ENCODE measurements at places on chromosomes 2 and 18.

GRCh38 chr2:177315364-177315763, 50.8 kb upstream of the NFE2L2 start:
- DNase-seq, result peak; percentile 40

DNA sequence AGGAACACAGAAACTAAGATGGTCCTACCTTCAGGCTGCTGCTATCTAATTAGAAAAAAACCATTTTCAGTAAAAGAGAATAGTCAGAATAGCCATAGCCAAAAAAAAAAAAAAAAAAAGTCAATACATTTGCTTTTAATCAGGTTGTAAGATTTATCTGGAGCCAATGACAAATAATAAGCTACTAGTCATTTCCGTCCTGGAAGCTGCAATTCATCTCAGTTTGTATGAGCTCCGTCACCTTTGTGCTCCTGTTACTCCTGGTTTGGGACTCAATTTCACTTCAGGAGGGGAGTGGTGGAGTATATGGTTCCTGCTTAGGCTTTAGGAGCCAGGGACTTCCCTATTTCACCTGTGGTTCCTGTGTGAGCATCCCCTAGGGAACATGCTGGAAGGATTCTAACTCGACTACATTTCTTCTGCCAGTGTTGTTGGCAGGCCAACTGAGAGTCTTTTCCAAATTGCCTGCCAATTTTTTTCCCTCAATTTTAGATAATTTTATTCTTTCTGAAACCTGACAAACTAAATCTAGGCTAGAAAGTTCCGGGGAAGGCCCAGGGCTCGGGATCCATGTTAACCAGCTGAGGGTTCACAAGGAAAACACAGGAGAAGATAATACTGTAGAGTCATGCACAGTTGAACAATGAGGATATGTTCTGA, 481.8 kb downstream of the DLGAP1 start:
- no peak for DNase-seq

GRCh38 chr2:21268197-21268877, 144.6 kb downstream of the TDRD15 start:
- no peak for DNase-seq

GRCh38 chr2:64202206-64202845, 58.1 kb upstream of the PELI1 start:
- peak; percentile 30 for DNase-seq

GRCh38 chr18:22558945-22559385, 141.2 kb upstream of the CTAGE1 start:
- no peak for DNase-seq

- peak; percentile 38 for DNase-seq
These were observed 80.2 kb downstream of the SLC8A1 start for GRCh38 chr2:40371525-40372282.

DNA sequence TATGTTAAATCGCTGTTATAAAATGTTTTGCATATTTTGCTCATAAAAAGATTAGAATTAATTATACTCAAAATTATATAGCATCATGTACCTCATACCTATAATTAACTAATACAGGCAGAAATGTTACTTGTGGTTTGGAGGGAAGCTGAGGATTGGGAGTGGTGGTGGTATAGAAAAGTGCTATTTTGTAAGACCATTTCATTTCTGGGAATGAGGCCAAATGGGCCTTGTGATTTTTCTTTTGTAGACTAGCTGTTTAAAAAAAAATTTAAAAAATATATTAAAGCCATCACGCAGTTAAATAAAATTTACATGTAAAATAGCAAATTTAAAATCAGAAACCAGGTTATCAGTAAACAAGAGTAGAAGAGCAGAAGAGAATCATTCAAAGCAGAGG, 560.8 kb upstream of the FAM98A start:
- DNase-seq, result no peak

- no peak for DNase-seq
These were observed 159.5 kb downstream of the COL4A4 start for GRCh38 chr2:227004482-227004881.

DNA sequence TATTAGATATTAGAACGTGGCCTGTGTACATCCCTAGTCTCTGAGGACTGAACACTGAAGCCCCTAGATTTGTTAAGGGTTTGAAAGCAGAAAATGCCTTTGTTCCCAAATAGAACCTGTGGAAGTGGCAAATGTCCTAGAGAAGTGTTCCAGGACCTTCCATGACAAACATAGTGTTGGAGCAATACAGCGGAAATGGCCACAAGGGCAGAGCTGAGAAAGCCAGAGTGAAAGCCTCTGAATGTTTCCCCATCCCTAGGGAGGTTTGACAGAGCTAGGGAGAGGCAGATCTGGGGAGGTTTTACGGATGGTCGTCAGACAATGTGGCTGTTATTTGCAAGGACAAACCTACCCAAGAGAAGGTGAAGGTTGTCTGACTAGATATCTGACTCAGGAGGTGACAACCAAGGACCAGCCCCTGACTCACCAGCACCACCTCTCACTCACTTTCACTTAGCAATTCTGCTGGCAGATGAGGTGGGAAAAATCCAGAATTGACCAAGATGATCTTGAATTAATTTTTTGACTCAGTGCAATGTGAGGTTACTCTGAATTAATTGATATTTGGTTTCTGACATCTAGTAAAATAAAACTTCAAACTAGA, 24.1 kb downstream of the RBM43 start:
- no peak for DNase-seq

DNA sequence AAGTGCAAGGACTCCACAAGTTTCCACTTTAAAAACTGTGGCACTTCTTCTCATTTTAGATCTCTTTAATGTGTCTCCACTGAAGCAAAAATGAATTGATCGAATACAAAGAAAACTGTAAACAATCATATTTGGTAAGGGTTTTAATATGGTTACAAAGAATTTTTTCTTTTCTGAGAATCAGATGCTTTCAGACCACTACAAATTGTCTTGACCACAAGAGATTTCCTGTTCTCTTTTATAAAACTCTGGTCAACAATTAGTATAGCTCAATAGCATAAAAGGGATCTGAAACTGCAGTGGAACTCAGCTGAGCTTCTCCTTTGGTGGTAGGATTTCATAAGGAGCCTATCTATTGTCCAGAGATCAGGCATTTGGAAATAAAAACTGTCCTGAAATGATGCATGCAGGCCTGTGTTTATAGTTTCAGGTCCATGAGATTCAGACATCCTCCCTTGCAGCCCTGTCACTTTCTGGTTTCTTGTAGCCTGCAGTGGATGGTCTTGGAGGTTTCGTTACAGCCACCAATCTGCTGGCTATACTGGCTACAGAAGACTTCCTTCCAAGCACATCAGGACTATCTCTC, 120.0 kb downstream of the DOCK10 start:
- DNase-seq, result no peak

GRCh38 chr2:217421834-217422233, 562.0 kb upstream of the TNP1 start:
- no peak for DNase-seq

DNA sequence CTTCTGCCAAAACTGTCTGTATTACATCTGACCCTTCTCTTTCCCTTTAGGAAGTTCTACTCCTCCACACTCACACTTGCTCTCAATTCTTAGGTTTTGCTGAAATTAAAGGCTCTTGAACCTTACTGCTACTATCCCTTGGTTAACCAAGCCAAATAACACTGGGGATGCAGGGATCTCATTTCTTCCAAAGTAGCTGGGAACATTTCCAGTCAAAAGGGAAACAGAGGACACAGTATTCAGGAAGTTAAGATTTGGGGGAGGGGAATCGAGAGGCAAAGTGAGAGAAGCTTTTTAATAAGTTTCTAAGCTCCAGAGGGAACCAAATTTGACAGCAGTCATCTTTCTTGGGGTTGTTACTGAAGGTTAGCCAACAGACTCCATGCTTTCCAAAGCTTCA, 6.2 kb downstream of the SEPTIN2 start:
- DNase-seq, result no peak

GRCh38 chr2:17752246-17752645, 1.4 kb downstream of the SMC6 start:
- no peak for DNase-seq

- DNase-seq, result no peak
These were observed 25.2 kb downstream of the TOGARAM2 start for GRCh38 chr2:29006092-29006979.

GRCh38 chr2:142716463-142717242, 160.8 kb upstream of the KYNU start:
- DNase-seq, result no peak

DNA sequence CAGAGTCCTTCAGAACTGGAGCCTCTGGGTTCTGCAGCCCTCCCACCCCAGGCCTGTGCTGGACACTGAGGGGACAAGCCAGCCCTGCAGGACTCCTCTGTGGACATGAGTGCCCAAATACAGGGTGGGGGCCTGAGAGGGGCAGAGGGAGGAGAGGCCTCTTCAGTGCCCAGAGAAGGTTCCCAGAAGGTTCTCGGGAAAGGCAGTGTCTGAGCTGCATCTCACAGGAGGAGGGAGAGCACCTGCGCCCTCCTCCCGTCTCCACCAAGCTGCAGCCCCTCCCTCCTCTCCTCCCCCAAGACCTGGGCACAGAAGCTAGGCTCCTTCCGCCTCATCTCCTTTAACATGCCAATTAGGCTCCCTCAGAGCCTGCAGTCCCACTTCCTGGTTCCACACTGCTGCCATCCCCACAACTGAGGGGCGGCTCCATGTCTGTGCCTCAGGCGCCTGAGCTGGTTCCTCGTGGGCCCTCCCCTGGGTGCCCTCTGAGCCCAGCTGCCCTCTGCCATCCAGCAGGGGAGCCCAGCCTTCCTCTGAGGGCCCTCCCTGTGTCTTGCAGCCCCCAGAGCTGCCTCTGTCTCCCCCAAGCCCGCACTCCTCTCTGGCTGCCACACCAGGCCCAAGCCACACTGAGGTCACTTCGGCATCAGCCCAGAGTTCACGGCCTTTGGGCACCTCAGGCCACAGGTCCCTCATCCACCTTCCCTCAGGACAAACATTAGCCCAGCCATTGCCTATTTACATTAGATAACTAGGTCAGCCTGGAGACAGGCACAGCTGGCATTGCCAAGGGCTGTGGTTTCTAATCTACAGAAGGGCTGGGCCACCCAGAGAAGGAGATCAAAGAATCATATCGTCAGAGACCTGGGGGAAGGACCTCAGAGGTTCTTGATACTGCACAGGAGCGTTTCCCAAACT, 28.9 kb downstream of the KCNK3 start:
- DNase-seq, result no peak

DNA sequence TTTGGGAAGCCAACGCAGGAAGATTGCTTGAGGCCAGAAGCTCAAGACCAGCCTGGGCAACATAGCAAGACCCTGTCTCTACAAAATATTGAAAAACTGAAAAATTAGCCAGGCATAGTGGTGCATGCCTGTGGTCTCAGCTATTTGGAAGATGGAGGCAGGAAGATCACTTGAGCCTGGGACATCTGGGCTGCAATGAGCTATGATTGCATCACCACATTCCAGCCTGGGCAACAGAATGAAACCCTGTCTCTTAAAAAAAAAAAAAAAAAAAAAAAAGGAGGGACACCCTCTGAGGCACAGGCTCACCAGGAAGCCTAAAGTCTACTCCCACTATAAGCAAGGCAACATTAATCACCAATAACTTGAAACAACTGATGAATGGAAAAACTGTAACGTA, 151.1 kb downstream of the CCDC148 start:
- DNase-seq, result no peak

All from NCI-H748 treated with DMSO at 0.1 percent for 48 hours (cell line).